Lung (tissue), 17 donors: ENCODE measurements at places on chromosomes 4 and X. TPM values are rescaled to one million over a fixed set of nuclear protein-coding genes. Genes with fewer than 3 reads are reported as not detected.

GRCh38 chr4:145507636-145508035 is 26.0 kb downstream of the SMAD1 start:
- peaks cover 9% of the 10 kb centered on the region for H3K4me1 ChIP-seq
- H3K36me3 ChIP-seq, result no peaks in the 10 kb centered on the region
- H3K27me3 ChIP-seq, result no peaks in the 10 kb centered on the region
- peak overlapping the region; percentile 21 for H3K27ac ChIP-seq
- no peak overlapping the region for H3K4me3 ChIP-seq

- no peaks in the 10 kb centered on the region for H3K36me3 ChIP-seq
- DNase-seq, result no peak
- no peaks in the 10 kb centered on the region for H3K4me1 ChIP-seq
- H3K27ac ChIP-seq, result no peak overlapping the region
Observed at GRCh38 chrX:133781174-133781573, 204.2 kb downstream of the GPC3 start.

DNA sequence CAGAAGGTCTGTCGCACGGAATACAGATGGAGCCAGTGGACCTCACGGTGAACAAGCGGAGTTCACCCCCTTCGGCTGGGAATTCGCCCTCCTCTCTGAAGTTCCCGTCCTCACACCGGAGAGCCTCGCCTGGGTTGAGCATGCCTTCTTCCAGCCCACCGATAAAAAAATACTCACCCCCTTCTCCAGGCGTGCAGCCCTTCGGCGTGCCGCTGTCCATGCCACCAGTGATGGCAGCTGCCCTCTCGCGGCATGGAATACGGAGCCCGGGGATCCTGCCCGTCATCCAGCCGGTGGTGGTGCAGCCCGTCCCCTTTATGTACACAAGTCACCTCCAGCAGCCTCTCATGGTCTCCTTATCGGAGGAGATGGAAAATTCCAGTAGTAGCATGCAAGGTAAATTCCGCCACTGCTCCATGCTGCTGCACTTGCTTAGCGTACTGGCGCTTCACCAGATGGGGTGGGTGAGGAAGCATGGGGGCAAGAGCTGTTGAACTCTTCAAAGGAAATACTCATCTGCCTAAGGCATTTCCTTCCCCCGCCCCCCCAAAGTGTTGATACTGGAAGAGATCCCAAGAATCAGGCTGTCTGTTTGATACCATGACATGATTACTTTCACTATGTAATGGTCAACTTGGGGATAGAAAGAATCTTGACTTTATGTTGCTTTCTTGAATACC is 24.8 kb downstream of the KLF3 start:
- peaks cover 29% of the 10 kb centered on the region for H3K36me3 ChIP-seq
- DNase-seq, result no peak
- no peak overlapping the region for H3K4me3 ChIP-seq
- peaks cover 20% of the 10 kb centered on the region for H3K4me1 ChIP-seq

DNA sequence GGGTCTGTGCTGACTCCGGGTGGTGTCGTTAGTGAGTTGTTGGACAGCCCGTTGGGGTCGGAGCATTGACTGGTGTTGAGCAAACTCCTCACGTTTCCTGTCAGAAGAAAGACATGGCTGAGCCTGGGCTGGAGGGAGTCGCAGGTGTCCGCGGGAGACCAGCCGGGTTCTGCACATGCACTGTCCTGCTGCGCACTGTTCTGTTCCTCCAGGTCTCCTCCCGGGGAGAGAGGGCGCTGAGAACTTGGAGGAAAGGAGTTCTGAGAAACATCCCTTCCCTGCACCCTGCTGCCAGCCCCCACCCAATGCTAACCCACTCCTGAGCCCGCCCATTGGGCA is 1.1 kb downstream of the ZNF141 start:
- no peaks in the 10 kb centered on the region for H3K27me3 ChIP-seq
- peak overlapping the region; percentile 82 for H3K4me3 ChIP-seq
- DNase-seq, result no peak
- no peak overlapping the region for H3K27ac ChIP-seq

- H3K4me3 ChIP-seq, result peak overlapping the region; percentile 44
- peaks cover 4% of the 10 kb centered on the region for H3K4me1 ChIP-seq
- no peak for DNase-seq
- peak overlapping the region; percentile 84 for H3K27ac ChIP-seq
Observed at GRCh38 chrX:40579900-40580536, 752 bp upstream of the ATP6AP2 start.

DNA sequence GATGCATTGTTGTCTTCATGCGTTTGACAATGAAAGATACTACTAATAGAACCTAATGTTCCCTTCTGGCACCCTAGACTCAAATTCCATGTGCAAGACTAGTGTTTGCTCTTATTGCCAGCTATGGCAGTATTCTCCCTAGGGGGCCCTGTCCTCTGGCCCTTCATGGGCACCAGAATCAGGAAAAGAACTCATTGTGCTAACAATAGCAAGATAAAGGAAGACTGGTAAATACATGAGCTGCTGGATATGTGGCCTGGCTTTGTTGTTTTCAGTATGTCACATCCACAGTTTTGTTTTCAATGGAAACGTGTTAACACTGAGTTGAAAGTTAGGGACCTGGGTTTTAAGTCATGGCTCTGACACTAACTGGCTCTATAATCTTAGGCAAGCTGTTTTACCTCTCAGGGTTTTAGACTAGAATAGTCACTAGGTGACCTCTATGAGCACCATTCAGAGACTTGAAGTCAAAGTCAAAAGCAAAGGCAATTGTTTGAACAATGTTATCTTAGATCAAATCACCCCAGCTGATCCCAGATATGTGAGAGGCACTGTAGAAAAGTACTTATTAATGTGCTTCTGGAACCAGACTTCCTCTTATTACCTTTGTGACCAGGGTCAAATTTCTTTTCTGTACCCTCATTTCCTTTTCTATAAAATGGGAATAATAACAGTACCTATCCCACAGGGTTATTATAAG is 253.7 kb upstream of the DIAPH2 start:
- H3K27ac ChIP-seq, result no peak overlapping the region
- no peak overlapping the region for H3K4me3 ChIP-seq
- peaks cover 16% of the 10 kb centered on the region for H3K27me3 ChIP-seq
- no peak for DNase-seq
- H3K36me3 ChIP-seq, result no peaks in the 10 kb centered on the region

GRCh38 chr4:16636912-16637630 is 261.4 kb downstream of the LDB2 start:
- H3K27ac ChIP-seq, result no peak overlapping the region
- no peaks in the 10 kb centered on the region for H3K27me3 ChIP-seq
- H3K36me3 ChIP-seq, result no peaks in the 10 kb centered on the region

GRCh38 chr4:140742838-140743193 is 13.4 kb downstream of the TBC1D9 start:
- DNase-seq, result no peak
- no peaks in the 10 kb centered on the region for H3K36me3 ChIP-seq
- H3K27me3 ChIP-seq, result no peaks in the 10 kb centered on the region
- peaks cover 5% of the 10 kb centered on the region for H3K4me1 ChIP-seq
- no peak overlapping the region for H3K4me3 ChIP-seq

DNA sequence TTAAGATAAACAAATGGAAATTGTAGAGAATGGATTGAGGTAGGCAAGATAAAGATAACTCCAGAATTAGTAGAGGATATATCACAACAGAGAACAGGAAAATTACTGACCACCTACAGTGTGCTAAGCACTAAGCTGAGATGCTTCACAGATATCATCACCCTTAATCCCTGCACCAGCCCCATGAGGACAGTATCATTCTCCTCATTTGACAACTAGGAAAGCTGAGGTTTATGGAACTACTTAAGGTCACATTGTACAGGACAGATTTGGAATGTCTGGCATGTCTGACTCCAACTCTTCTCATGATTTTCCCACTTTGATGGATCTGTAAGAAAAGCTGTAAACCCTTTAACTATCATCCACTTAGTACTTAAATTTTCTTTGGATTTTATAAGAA is 95.5 kb downstream of the CASK start:
- H3K4me3 ChIP-seq, result no peak overlapping the region
- no peak for DNase-seq
- no peaks in the 10 kb centered on the region for H3K27me3 ChIP-seq
- no peak overlapping the region for H3K27ac ChIP-seq
- H3K4me1 ChIP-seq, result no peaks in the 10 kb centered on the region

GRCh38 chr4:19684084-19684483 is 567.6 kb upstream of the SLIT2 start:
- H3K4me1 ChIP-seq, result peaks cover 5% of the 10 kb centered on the region
- H3K4me3 ChIP-seq, result no peak overlapping the region
- DNase-seq, result peak; percentile 54

- no peak overlapping the region for H3K4me3 ChIP-seq
- H3K27ac ChIP-seq, result no peak overlapping the region
- H3K4me1 ChIP-seq, result no peaks in the 10 kb centered on the region
- H3K36me3 ChIP-seq, result no peaks in the 10 kb centered on the region
- H3K27me3 ChIP-seq, result no peaks in the 10 kb centered on the region
Observed at GRCh38 chrX:850471-850916, 219.9 kb downstream of the SHOX start.

GRCh38 chrX:149145845-149146285 is 359.2 kb downstream of the IDS start:
- H3K27ac ChIP-seq, result no peak overlapping the region
- peak; percentile 53 for DNase-seq
- H3K4me1 ChIP-seq, result no peaks in the 10 kb centered on the region
- no peak overlapping the region for H3K4me3 ChIP-seq
- H3K27me3 ChIP-seq, result no peaks in the 10 kb centered on the region
- H3K36me3 ChIP-seq, result no peaks in the 10 kb centered on the region

DNA sequence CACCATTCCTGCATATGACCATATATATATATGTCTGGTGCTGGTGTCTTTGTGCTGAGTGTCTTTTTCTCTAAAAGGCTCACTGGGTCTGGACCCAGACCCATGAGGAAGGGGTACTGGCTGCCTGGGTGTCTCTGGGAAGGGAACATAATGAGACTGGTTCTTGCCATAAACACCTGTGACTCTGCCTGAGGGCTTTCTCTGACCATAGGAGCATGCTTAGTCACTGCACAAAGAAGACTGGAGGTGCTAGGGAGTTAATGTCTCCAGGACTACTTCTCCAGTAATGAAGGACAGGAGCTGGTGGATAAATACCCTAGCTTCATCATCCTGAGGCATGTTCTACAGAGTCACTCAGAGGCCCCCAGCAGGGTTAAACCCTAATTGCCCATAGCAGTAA is 47.1 kb upstream of the CASK start:
- H3K27me3 ChIP-seq, result peaks cover 2% of the 10 kb centered on the region
- no peak overlapping the region for H3K27ac ChIP-seq
- DNase-seq, result no peak
- no peak overlapping the region for H3K4me3 ChIP-seq

GRCh38 chr4:106707776-106708463 is 328.2 kb downstream of the DKK2 start:
- no peak overlapping the region for H3K27ac ChIP-seq
- no peak overlapping the region for H3K4me3 ChIP-seq
- DNase-seq, result no peak
- H3K36me3 ChIP-seq, result no peaks in the 10 kb centered on the region

DNA sequence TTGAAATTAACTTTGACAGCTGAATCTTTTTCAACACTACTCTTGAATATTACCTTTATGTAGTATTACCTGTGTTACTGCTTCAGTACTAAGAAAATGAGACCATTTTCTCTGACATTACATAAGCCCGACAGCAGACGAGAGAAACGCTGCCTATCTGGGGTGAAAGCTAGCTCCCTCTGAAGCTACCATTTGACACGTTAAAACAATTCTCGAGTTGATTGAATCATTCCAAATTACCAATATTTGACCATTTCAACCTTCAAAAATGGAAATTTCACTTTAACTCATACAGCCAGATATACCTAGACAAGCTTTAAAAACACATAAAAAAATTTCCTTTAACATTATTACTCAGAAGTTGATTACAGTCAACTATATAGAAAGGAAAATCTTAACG is 836 bp downstream of the GPM6A start:
- H3K27me3 ChIP-seq, result no peaks in the 10 kb centered on the region
- H3K36me3 ChIP-seq, result no peaks in the 10 kb centered on the region
- H3K4me1 ChIP-seq, result no peaks in the 10 kb centered on the region
- H3K4me3 ChIP-seq, result no peak overlapping the region
- H3K27ac ChIP-seq, result no peak overlapping the region

- H3K4me3 ChIP-seq, result no peak overlapping the region
- no peak overlapping the region for H3K27ac ChIP-seq
- H3K27me3 ChIP-seq, result no peaks in the 10 kb centered on the region
- no peaks in the 10 kb centered on the region for H3K36me3 ChIP-seq
- DNase-seq, result no peak
- H3K4me1 ChIP-seq, result no peaks in the 10 kb centered on the region
Observed at GRCh38 chr4:40858962-40859361, 109.2 kb downstream of the NSUN7 start.

The SLITRK4 gene
- total RNA-seq, result 0.71 TPM

The SMR3B gene
- total RNA-seq, result not detected

The ARMCX5 gene
- 35.7 TPM for total RNA-seq

The RTL5 gene
- 7.3 TPM for total RNA-seq

The CXCR3 gene
- 0.40 TPM for total RNA-seq

The COL4A6 gene
- 16.7 TPM for total RNA-seq

The SRPX2 gene
- 13.6 TPM for total RNA-seq
